ENCODE measurements at places on chromosomes 4 and X.

GRCh38 chr4:14810568-14810967 lies 191.7 kb upstream of the CPEB2 start:
- DNase-seq = no peak

DNA sequence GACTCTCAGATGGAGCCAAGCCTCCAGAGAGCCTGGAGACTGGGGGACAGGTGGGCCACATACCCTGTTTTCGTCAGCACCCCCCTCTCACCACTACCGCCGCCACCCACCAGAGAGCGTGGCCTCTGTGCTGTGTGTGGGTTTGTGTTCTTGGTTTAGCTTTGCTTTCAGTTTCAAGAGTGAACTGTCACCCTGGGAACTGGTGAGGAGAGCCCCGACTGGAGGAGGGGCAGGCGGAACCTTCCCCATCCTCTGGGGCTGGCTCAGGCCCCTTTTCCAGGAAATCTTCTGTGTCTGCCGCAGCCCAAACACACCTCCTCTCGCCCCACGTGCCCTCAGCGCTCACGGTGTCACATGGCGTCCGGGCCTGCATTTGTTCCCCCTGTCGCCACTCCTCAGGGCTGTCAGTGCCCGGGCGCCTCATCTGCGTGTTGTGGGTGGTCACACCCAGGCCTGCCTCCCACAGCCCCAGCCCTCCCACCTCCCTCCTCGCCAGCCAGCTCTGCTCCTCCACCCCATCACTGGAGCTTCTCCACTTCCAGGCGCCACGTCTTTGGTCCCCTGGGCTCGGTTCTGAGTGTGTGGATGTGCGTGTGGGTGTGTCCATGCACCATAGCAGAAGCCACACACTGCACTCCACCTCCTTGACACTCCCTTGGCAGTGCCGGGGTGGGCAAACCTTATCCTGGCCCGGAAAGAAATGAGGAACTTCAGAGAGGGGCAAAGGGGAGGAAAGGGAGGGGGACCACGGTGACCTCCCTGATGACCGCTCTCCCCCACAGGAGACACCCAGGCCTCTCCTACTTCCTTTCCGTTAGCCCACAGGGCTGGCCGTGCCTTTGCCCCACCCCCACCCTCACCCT lies 27.8 kb downstream of the ELF4 start:
- no peak for DNase-seq

DNA sequence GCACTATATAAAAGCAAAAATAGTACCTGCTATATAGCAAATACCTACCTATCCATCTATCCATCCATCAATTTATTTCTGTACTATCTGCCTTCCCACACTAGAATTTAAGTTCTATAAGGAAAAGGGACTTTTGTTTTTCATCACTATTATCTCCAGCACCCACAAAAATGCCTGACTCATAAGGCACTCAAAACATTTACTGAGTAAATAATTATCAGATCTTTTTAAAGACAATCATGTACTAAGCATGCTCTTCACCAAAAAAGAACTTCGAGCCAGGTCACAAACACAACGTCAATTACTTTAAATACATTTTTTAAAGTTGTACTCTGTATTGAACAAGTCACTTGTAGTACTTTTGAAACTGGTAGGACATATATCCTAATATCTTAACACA lies 119.9 kb downstream of the FBXW7 start:
- DNase-seq = no peak

- no peak for DNase-seq
These were observed 20.5 kb upstream of the CD40LG start for GRCh38 chrX:136627409-136627808.

DNA sequence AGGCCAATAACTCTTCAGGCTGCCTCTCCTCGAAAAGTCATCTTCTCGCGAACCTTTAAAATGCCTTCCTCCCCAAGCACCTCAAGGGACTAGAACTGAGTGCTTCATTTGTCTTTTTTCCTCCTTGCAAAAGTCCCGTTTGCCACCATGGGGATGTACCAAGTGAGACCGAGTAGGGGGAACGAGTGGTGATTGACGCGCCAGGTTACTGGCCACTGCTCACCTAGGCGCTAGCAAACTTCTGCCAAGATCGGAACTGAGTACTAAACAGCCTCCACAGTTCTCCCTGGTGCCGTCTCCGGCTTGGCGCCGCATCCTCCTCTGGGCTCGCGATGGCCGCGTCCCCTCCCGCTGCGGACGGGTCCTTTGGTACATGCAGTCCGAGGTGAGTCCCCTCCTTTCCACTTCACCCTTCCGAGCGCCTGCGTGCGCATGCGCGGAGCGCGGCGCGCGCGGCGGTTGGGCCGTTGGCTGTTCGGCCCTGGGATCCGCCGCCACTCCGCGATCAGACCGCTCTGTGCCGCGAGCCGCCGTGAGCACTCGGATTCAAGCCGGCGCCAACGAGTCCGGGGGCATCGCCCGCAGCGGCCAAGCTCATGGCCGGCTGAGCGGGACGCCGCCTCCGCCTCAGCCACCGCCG lies at the start of gene CDK16:
CDK16 (plus strand) TSS at position 402 of the 640 bp plus-strand sequence. CDS start 4,877 bp downstream, outside the sequence.
- DNase-seq = peak; percentile 92

GRCh38 chrX:46376246-46376885 lies 168.9 kb downstream of the ZNF674 start:
- DNase-seq = peak; percentile 7

- DNase-seq = no peak
These were observed 286.1 kb downstream of the DCHS2 start for GRCh38 chr4:154205471-154205870.

- DNase-seq = no peak
These were observed 61.5 kb downstream of the SORCS2 start for GRCh38 chr4:7253837-7254236.

DNA sequence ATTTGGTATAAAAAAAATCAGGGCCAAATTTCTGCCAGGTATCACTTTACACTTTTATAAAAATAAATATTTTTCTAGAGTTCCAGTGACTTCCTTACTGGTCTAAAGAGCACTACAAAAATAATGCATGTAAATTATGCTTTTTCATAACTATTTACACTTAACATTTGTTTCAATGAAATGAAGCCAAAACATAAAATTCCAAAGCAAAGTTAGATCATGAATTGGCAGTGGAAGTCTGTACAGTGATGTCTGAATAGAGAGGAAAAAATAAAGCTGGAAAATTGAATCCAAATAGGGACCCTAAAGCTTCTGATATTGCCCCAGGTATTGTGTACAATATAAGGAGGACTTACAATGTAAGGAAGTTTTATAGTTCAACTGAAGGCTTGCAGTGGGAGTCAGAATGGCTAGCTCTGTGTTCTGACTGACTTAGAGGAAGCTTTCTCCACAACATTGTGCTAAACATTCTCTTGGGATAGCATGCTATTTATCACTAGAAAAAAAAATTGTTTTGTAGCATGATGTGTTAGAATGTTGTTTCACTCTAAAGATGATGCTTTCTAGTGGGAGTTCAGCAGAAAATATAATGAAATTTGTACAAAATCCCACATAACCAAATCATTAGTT lies 288.2 kb upstream of the UGT8 start:
- DNase-seq = peak; percentile 43

GRCh38 chrX:149830192-149830873 lies 48.6 kb downstream of the MAGEA9 start:
- DNase-seq = peak; percentile 18

DNA sequence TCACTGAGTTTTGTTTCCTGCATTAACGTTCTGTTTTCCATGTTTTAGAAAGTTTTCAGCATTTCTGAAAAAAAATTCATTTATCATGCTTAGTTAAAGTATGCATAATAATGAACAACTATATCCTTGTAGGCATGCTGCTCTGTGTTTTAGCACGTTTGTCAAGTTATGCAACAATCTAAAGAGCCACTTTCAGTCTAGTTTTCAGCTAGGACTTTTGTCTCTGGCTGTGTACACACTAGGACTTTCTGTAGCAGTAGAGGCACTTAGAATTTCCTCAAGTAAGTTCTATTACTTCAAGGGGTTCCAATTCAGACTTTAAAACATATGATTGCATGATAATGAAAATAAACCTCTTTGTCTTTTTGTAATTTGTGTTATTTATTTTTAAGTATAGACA lies 12.4 kb downstream of the DCAF8L1 start:
- DNase-seq = no peak

DNA sequence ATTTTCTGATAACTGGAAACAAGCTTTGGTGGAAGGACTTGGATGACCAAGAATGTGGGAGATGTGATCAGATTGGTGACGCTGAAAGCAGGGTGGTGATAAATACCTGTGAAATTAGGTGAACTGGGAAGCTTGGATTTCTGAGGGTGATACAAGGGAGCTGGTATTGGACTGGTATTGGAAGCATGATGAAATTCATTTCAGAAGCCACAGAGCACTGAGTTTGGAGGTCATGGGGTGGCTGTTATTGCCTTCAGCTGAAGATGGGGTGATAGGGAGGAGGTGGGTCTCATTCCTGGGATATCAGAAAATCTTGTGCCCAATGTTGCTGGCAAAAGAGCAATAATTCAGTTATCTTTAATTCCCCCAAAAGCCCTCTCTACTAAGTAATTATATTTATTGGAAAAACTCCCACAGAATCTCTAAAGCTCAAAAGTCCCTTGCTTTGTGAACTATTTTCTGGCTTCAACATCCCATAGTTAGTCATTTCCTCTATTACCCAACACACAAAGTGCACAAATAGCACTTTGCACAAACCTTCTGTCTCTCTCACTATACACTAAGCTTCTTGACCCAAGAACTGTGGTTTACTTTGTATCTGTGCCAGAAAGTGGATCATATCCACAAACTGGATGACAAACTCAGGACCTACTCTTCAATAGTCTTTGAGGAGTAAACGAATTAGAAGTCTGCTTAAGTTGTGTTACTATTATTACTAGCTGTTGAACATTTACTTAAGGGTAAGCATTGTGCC lies 23.1 kb upstream of the CAMK2D start:
- DNase-seq = no peak
